ENCODE measurements at places on chromosomes 11 and 22. TPM values are rescaled to one million over a fixed set of nuclear protein-coding genes. Genes with fewer than 3 reads are reported as not detected.

GRCh38 chr22:29901354-29901753 lies 18.4 kb downstream of the MTMR3 start:
- DNase-seq = no peak

- DNase-seq = no peak
Observed at GRCh38 chr11:107733518-107733917, 21.7 kb upstream of the SLN start.

Gene FHIP1B
- 19.6 TPM for total RNA-seq

Gene FKBP2
- total RNA-seq = 26.1 TPM
